Activated T-helper 17 cell treated with anti-CD3 and anti-CD28 coated beads, Interleukin-2, amount 50 U/mL, for 72 hours (primary cell): ENCODE measurements at places on chromosomes 11 and 22.

GRCh38 chr11:95028357-95028756 lies 3.3 kb downstream of the KDM4E start:
- ATAC-seq, result no peak

DNA sequence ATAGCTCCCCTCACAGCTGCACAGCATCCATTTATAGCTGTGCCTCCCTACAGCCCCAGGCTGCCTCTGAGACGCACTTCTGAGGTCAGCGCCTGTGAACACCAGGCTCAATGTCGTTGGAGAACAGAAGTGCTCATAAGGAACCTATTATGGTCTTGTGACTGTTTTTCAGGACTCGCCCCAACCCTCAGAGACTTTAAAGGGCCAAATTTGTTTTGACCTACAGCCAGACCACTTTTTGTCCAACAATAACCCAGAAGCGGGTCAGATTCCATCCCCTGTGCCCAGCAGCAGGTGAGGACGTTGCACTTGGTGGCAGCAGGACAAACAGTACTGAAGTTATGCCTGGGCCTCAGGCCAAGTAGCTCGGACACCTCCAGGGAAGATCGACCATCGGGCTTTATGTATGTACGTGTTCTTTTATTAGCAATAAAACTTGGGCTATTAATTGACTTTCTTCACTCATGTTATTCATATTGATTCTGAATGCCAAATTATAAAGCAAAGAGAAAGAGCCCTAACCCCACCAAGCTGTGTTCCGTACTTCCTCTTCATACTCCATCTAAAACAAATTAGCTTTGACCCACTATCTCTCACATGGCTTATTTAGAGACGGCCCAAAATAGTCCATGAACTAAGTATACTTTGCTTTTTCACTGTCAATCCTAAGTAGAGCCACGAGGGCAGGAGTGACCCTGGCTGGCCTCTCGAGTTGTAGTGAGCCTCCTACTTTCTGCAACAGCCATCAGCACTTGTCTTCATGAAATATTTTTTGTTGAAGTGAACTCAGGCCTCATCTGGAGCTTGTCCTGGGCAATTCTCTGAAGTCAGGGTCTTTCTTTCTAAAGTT lies 92.3 kb upstream of the PAX6 start:
- ATAC-seq, result no peak

DNA sequence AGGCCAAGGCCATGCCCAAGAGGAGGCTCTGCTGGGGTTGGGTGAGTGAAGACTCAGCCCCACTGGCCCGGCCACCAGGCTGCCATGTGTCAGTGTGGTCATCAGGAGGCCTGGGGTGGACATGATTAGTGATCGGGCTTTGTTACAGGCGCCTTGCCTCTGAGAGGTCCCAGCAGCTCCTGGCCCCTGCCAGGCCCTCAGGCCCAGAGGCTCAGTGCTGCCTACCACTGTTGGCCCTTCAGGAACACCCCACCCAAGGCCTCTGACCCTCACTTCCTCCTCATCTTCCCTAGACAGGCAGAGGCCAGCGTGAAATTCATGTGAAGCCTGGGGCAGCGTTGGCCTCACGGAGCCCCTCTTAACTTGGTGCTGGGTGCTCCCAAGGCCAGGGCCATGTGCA lies 2.2 kb downstream of the MRPL23 start:
- no peak for ATAC-seq

GRCh38 chr11:44788536-44789261 lies 61.9 kb downstream of the TSPAN18 start:
- ATAC-seq, result no peak

- no peak for ATAC-seq
Measured at GRCh38 chr11:67301313-67301921, 1.9 kb upstream of the SSH3 start.

DNA sequence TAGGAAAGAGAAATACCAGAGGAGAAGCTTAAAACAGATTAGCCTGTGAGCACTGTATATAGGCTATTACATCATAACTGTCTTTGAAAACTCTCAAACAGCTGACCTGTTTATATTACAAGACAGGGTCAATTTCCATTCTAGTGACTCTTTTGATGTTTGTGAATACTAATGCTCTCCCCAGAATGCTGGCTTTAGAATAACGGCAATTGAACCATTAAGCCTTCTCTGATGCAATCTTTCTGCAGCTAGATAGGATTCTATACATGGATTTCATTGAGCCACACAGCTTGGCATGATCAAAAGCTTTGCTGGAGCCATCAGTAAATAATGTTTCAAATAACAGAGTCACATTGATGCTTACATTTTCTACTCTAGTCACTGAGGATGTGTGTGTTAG lies 122.7 kb upstream of the FAT3 start:
- no peak for ATAC-seq

DNA sequence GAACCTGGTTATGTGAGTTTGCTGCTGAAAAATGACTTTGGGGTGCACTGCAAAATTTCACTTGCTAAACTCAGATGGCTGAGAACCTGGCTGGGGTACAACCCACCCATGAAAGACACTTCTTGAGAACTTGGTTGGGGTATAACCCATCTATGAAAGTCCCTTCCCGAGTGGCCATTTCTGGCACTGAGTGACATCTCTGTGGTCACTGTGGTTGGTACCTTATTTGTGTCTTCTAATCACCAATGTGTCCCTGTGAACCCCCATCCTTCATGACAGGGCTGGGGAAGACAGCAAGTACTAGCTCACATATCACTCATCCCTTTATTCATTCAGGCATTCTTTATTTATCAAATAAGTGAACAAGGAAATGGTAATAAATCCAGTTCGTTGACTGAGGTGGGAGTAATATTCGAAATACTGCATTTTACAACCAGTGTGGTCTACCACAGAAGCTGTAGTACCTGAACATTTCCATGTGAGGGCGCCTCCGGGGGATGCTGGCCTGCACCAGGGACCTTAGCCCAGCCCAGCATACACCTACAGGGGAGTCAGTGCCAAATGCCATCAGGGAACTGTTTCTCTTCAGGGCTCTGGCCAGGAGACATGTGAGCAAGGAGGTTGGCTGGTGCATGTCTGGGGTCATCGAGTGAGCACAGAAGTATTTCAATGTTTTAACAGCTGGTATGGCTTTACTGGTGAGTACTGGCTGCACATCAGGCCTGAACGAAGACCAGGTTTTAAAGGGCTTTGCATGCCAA lies 122.1 kb downstream of the CSNK2A3 start:
- no peak for ATAC-seq

GRCh38 chr22:19912271-19912999 lies 29.1 kb upstream of the COMT start:
- ATAC-seq, result no peak

DNA sequence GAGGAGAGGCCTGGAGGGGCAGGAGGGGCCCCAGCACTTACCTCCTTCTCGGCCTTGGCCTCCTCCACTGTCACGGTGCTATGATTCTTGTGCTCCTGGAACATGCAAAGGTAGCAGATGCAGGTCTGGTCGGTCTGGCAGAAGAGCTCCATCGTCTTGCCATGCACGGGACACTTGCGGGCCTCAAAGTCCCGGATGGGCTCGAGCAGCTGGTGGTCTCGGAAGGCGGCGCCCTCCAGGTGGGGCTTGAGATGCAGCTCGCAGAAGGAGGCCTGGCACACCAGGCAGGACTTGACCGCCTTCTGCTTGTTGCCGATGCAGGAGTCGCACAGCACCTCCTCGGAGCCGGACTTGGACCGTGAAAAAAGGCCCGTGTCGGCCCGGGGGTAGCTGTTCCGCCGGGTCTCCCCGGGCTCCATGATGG lies 714 bp downstream of the TRIM29 start:
- ATAC-seq, result no peak

DNA sequence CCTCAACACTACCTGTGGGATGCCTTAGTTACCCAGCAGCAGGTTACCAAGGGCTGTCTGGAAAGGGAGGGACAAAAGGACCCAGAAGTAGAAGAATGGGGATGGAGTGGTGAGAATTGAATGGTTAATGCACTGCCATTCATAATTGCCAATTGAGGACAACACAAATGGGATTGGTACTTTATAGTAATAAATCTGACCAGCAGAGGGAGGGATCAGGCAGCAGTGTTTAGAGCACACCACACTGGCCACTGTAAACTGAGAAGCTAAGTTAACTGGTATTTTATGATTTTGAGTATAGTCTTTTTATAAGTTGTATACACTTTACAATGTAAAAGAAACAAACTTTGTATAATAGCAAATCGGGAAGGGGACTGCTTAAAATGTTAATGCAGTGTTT lies 10.7 kb downstream of the TBRG1 start:
- no peak for ATAC-seq

- no peak for ATAC-seq
Measured at GRCh38 chr11:121435132-121435531, 17.0 kb upstream of the SORL1 start.

DNA sequence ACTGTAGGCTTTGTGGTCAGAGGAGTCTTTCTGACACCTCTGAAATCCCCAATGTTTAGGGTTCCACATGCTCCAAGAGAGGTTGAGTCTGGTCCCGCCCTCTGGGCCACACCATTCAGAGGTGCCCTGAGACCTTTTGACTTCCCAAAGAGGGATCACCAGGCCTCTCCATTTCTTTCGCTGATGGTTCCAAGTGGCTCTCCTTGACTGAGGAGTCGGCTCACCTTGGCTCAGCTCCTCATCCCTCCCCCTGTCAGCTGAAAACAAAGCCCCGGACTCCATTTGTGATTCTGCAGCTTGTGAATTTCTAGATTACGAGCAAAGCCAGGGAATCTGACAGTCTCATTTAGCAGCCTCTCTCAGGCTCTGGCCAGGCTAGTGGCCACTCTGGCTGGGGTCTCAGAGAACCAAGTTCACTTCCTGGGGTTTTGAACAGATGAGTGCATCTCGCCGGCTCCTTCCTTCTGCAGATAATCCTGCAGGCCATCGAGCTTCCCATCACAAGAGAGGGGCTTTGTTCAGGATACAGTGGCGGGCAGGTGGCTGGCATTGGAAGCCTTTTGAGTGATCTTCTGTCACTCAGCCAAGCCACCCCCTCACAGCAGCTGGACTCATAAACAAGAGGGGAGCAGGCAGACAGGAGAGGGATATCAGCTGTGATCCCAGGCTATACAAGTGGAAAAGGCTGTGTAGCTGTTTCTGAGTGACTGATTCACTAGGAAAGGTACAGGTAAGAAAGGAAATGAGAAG lies 102.9 kb downstream of the TRIM29 start:
- ATAC-seq, result no peak

GRCh38 chr11:100833276-100833675 lies 146.2 kb downstream of the ARHGAP42 start:
- no peak for ATAC-seq

DNA sequence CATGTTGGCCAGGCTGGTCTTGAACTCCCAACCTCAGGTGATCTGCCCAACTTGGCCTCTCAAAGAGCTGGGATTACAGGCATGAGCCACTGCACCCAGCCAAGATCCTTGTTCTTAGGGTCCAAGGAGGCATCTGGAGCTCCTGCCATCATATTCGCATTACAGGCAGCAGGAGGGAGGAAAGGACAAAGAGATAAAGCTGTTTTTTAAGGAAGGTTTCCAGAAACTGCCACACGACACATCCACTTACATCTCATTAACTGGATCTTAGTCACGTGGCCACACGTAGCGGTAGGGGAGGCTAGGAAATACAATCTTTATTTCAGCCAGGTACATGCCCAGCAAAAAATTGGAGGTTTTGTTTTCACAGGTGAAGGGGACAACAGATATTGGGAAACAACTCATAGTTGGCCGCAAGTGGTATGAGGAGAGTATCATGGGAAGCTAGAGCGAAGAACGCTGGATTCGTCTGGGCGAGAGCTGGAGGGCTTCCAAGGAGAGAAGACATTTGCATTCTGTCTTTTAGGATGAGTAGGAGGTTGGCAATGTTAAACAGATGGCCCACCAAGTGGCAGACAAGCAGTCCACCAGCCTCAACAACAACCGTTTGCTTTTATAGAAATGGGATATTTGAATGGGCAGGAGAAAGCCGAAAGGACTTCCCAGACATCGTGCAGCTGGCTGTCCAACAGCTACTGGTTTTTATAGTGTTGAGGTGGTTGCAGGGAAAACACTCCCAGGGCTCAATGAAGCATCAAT lies 39.2 kb upstream of the DMC1 start:
- ATAC-seq, result no peak

- ATAC-seq, result no peak
Measured at GRCh38 chr11:2234963-2235362, 35.4 kb downstream of the ASCL2 start.

DNA sequence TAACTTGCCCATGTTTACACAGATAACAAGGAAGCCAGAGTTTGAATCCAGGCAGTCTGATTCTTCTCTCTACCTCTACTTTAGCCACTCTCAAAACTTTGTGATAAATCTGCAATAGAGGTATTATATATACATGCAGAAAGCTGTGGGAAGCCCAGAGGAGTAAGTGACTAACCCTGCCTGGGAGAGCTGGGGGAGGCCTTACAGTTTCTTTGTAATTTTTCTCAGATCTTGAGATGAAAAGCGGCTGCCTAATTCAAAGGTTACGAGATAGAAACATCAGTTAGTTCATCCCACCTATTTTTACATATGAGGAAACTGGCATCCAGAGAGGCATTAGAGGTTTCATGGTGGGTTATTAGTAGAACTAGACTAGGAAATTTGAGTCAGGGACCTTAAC lies 4.9 kb downstream of the STIM1 start:
- ATAC-seq, result peak; percentile 63

DNA sequence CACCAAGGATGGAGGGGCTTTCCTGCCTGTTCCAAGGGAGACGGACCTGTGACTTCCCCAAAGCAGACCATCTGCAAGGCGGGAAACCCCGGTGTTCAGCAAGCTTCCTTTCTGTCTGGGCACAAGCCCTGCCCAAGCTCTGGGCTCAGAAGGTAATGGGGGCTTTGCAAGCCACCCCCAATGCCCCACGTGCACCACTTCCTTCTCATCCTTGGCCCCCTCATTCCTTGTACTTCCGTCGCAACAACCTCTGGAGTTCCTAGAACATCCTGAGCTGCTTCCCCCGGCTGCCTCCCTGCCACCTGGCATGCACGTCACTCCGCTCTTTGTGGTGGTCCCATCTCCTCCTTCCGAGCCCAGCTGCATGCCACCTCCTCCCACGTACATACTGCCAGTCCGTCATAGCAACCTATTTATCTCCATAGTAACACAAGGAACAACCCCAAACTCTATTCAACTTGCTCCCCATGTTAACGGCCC lies 3.9 kb downstream of the MYEOV start:
- ATAC-seq, result peak; percentile 17

DNA sequence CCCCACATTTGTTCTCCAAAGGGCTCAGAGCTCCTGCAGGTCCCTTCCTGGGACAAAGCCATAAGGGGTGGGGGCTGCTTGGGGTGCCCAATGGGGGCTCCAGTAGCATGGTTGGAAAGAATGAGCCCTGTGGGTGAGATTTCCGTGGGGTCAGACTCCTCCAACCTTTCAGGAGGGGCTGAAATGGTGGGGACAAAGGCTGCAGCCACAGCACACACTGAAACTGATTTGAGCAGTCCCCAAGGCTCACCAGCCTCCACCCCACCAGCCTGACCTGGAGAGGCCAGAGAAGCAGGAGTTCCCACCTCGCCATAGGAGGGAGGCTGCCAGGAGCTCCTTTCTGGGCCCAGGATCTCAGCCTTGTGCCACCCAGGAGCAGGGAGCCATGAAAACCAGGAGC lies 69.2 kb downstream of the MN1 start:
- ATAC-seq, result no peak

- no peak for ATAC-seq
Measured at GRCh38 chr11:61980783-61981541, 13.5 kb upstream of the FTH1 start.

GRCh38 chr11:94147433-94147845 lies 18.8 kb downstream of the PANX1 start:
- ATAC-seq, result peak; percentile 77
